ENCODE measurements at places on chromosomes 7 and 10. TPM values are rescaled to one million over a fixed set of nuclear protein-coding genes. Genes with fewer than 3 reads are reported as not detected.

DNA sequence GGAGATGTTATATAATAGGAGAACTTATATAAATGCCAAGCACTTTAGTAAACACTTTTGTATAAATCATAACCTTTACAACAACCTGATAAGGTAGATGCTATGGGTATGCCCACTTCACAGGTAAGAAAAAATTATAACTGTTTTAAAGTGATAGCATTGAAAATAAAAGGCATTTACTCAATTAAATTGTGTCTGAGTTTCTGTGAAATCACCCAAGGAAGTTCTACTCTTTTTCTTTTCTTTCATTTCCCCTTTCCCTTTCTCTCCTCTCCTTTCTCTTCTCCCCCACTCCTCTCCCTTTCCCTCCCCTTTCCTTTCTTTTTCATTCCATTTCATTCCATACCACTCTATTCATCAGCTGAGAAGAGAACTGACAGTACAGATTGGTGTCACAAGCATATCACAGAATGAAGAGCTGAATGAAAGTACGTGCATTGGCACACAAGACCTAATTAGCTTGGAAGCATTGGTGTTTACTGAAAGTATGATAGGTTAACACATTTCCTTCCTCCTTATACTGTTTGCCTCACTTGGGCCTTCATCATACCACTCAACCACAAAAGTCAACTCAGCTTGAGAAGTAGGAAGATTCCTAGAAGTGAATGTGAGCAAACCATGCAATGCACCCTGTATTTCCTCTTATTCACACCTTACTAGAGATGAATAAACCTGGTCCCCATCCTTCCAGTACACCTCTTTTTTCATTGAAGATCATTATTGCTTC, 117.9 kb upstream of the AGR3 start:
- DNase-seq = peak; percentile 17

DNA sequence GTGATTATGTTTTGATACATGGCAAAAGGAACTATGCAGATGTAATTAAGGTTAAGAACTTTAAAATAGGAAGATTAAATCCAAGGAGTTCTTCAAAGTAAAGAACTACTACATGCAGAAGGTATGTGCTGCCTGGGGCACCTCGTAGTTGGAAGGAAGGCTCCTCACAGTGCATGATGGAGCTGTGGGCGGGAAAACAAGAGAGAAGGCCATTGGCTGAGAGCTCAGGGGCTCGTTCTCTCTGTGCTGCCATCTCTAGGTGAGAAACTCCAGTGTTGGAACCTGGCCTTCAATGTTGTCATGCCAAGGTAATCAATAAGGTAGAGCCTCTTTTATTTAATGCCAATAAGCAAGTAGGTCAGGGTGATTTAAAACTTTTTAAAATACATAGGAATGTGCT, 391.4 kb upstream of the ETV1 start:
- DNase-seq = no peak

DNA sequence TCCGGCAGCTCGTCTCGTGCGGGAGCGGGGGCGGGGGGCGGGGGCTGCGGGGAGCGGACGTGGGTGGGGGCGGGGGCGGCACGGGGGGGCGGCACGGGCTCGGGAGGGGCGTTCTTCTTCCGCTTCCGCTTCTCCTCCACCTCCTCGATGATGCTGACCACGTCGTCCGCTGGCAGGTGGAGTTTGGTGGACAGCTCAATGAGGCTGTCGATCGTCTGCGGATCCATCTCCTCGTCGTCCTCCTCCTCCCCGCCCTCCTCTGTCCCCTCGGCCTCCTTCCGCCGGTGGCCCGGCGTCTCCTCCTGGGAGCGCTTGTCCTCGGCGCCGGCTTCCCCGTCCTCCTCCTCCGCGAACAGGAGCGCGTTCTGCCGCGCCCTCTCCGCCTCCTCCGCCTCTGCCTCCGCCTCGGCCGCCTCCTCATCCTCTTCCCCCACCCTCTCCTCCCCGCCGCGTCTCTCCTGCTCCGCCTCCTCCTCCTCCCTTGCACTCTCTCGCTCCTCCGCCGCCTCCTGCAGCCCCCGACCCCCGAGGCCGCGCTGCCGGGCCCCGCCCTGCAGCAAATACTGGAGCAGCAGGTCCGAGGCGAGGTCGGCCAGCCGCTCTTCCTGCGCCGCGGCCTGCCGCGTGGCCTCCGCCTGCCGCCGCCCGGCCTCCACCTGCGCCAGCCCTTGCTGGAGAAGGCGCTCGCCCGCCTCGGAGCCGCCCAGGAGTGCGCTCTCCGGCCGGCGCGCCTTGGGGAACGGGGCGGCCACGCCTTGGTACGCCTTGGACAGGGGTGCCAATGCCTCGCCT, 1.9 kb downstream of the VGF start:
- no peak for DNase-seq

DNA sequence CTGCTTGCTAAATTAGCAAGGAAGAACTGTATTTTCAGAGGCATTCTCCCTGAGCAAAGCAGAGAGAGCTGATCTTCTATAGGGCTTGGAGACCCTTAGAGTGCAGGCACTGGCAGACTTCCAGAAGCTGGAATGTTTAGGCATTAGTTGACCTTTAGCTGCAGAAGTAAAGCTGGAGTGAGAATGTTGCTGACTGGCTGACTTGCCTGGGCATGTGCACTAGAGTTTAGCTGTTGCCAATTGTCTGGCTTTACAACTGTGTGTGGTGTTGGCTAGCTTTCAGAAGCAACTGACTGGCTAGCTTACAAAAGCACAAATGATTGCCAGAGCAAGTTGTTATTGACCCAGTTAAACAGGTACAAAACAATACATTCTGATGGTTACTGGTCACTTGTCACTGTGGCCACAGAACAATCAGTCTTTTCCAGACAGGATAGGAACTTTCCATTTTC, 25.1 kb downstream of the FAM13C start:
- no peak for DNase-seq

Gene BRAT1
- 28.0 TPM for total RNA-seq

DNA sequence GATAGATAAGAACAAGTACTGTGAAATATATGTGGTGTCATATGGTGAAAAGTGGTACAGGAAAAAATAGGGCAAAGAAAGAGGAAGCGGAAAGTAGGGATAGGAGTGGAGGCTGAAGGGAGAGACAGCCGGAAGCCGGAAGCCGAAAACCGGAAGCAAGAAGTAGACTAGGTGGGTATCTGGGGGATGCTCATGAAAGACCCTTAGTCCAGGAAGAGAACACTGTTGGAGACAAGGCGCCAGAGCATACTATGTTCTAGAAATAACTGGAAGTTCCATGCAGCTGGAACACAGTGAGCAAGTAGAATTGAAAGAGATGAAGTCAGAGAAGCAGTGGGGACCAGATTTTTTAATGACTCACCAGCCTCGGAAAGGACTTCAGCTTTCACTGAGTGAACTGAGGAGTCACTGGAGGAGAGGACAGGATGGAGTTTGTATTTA, 22.5 kb downstream of the ST8SIA6 start:
- DNase-seq = no peak

Gene PTPRZ1
- total RNA-seq = not detected

DNA sequence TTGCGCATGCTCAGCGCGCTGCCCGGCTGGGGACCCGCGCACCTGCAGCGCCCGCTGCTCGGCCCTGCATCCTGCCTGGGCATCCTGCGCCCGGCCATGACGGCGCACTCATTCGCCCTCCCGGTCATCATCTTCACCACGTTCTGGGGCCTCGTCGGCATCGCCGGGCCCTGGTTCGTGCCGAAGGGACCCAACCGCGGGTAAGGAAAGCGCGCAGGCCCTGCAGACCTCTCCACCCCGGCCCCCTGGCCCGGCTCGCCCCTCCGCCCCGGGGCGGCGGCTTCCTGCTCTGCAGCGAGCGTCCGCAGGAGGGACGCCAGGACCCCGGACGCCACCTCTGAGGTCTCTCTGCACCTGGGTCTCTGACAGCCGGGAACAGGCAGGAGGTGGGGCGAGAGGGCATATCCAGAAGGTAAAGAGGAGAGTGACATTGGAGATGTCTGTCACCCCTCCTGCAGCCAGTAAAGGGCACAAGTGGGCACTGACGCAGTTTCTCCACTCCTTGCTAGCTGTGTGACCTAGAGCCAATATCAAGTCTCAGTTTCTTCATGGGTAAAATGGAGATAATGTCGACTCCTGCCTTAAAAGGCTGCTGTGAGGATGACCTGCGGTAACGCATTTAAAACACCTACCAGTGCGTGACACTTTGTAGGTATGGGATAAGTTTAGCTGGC, 338 bp downstream of the ATP6V0E2 start:
- DNase-seq = no peak

DNA sequence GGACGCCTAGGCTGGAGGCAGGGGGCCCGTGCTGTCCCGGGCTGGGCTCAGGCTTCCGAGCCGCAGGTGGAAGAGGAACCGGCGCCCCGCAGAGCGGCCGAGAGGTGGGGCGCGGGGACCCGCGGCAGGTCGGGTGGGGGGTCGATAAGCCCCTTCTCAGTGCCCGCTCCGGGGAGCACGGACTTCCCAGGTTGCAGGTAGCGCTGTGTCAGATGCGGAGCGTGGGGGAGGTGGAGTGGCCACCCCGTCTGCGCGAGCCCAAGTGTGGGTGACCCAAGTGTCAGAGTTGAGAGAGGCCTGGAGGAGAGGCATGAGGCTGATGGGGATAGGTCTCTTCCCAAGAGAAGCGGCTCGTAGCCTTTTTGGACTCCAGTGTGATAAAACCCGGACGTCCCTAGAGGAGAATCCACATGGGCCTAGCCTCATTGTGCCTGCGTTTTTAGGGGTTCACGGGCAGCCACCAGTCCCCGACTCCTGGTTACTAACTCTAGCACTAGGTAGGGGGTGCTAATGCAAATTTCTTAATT, 580 bp downstream of the EEPD1 start:
- DNase-seq = peak; percentile 31

DNA sequence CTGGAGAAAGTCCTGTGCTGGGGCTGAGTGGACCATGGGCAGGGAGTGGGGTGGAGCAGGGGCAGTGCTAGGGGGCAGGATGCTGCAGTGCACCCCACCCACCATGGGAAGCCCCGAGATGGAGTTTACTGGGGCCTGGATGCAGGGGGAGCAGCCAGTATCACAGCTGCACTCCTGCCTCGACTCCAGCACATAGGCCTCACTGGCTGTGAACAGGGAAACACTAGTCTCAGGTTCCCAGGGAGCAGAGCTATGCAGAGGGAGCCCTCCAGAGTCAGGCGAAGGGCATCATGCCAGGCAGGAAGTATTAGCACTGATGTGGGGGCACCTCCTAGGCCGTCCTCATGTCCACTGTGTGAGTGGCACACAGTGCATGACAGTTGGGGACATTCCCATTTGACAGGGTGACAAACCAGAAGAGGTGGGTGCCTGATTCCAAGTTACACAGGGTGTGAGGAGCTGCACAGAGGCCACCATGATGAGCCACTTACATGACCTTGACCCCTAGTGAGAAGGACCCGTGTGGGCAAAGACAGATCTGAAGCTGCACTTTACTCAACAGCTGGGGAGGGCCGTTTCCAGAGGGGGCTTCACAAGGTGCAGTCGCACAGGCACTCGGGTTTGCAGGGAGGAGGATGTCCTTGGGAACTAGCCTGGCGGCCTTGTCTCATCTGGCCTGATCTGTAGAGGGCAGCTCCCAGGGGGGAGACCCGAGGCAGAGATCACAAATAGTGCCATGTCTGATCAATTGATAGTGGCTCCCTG, 69.9 kb upstream of the LRRC4 start:
- no peak for DNase-seq

Gene NEURL1
- 3.5 TPM for total RNA-seq

- DNase-seq = no peak
These were observed 161.9 kb upstream of the WNT16 start for GRCh38 chr7:121166916-121167315.

DNA sequence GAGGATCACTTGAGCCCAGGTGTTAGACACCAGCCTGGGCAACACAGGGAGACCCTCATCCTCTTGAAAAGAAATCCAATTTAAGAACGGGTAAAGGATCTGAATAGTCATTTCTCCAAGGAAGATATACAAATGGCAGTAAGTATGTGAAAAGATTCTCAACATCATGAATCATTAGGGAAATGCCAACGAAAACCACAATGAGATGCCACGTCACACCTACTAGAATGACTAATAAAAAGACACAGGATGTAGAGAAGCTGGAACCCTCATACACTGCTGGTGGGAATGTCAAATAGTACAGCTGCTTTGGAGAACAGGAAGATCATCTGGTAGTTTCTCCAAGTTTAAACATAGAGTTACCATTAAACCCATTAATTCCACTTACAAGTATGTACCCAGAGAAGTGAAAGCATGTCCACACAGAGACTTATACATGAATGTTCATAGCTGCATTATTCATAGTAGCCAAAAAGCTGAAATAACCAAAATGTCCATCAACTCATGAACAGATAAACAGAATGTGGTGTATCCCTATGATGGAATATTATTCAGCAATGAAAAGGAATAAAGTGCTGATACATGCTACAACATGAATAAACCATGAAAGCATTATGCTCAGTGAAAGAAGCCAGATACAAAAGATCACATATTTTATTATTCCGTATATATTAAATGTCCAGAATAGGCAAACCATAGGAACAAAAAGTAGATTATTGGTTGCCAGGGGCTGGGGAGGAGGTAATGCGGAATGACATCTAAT, 13.1 kb upstream of the ZMIZ2 start:
- peak; percentile 56 for DNase-seq

Gene TECPR1
- 53.0 TPM for total RNA-seq

DNA sequence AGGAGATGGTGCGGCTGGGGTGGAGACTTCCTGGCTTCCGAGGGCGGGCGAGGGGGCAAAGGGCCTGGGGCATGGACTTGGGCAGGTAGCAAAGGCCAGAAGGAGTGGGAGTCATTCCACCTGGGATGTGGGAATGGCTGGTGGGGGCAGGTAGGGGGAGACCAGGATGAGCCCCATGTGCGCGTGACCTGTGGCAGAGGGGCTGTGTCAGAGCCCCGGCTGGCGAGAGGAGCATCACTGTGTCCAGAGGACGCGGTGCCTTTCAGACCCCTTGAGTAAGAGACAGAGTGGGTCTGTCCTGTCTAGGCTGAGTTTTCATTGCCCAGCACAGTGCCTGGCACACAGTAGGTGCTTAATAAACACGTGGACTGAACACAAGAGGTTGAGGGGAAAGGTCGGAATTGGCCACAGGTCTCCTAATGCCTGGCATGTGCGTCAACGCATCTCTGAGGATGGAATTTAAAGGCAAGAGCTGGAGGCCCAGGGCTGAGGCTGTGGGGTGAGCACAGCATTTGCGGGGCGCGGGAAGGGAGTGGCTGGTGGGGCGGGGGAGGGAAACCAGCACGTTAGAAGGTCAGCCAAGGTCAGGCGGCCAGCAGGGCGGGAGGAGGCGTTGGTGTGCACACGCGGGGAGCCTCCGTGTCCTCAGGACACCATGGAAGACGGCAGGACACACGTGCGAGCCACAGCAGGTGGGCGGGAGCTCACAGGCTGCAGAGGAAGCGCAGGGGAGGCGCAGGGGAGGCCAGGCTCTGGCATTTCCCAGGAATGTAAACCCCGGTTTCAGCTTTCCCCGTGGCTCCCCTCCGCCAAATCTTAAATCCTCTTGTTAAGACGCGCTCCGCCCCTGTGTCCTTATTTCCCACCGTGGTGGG, 51.8 kb downstream of the CUX1 start:
- DNase-seq = no peak

- no peak for DNase-seq
These were observed 53.3 kb upstream of the TMEM236 start for GRCh38 chr10:17698696-17699095.

- no peak for DNase-seq
These were observed 294.9 kb downstream of the IPMK start for GRCh38 chr10:57972783-57973182.
